Stimulated activated effector memory CD8-positive, alpha-beta T cell treated with anti-CD3 and anti-CD28 coated beads, Interleukin-12 subunit alpha, Interleukin-12 subunit beta, amount 100 ng/mL, for 72 hours (primary cell): ENCODE measurements at places on chromosomes 12 and 14.

DNA sequence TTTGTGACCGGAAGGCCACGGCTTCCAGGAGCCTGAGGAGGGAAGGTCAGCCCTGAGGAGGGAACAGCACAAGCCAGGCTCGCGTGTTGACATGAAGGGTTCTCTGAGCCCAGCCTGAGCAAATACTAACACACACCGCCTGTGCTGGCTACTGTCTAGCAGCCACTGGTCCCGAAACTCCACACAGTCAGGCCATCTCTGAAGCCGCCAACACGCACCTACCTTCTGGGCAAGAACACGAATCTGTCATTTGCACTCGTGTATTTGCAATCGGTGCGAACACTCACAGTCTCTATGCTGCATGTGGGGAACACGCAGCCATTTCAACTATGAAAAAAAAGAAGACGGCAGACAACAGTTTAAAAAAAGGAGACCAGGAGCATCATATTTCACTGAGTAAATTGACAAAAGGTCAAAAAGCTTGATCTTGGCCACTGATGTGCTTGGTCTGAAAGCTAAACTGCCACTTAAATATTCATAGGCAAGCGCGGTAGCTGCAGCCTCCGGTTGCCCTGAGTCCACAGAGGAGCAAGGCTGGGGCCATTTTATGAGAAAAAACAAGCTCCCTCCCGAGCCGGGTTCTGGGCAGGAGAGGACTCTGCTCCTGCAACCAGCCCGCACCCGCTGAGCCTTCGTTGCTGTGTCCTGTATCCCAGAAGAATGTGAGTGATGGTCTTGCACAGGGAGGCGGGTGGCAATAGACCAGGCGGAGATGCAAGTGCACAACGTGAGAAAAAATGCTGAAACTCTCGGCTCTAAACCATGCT is 57.8 kb downstream of the RIMBP2 start:
- no peak for DNase-seq

DNA sequence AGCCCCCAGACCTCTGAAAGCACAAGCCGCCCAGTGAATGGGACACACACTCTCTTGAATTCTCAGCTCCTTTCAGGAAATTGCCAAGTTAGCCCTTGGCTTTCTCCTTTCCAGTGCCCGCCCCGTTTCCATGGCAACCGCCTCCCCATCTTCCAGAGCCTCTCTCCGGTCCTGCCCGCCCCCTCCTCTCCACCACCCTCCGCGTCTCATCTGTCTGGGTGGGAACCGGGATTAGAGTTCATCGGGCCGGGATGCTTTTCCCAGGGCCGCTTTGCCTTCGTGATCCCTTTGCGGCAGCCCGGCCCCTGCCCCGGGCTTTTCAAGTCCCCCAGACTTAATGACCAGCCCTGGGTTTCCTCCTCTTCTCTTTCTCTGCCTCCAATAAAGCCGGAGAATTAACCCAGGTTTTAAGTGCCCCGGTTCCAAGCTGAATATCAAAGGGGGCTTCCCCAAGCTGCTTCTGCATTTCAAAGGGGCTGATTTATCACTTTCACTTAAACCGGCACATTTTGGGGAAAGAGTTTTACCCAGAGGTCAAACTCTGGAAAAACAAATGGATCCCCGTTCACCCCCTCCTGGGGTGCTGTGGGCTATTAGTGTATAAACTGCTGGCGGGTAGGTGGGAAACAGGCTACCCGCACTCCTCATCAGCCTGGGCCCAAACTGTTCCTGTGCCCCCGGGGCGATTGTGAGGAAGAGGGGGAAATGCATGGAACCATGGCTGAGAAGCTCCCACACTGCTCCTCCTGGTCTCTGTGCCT is 101.7 kb downstream of the ZFP36L1 start:
- DNase-seq = no peak

- no peak for DNase-seq
These were observed 876.3 kb upstream of the FOXG1 start for GRCh38 chr14:27890259-27890658.

- no peak for DNase-seq
These were observed 33.9 kb upstream of the VASH1 start for GRCh38 chr14:76727384-76727783.

DNA sequence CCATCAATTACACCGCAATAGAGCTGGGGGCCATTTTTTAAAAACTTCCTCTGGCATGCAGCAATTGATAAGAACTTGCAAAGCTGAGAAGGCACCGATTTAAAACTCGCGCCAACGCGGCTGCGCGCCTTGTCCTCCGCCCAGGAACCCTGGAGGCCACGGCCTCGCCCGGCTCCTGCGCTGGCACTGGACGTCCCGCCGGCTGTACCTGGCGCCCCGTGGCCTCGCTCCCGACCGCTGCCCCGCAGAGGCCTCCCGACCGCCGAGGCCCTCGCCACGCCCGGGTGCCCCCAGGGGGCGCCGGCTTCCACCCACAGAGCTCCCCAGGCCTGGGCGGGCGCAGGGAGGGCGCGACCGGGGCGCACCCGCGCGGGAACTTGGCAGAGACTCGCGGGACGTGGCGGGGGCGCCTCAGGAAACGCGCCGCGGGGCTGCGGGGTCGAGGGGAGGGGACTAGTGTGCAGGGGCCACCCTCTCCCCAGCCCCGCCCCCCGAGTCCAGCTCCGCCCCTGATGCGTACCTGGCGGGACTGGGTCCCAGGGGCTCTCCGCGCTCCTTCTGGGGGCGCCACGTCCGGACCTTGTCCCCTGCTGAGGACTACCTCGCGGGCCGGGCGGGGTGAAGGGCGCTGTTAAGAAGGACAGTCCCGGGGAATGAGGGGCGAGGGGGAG is 65.7 kb downstream of the TNFAIP2 start:
- DNase-seq = no peak

DNA sequence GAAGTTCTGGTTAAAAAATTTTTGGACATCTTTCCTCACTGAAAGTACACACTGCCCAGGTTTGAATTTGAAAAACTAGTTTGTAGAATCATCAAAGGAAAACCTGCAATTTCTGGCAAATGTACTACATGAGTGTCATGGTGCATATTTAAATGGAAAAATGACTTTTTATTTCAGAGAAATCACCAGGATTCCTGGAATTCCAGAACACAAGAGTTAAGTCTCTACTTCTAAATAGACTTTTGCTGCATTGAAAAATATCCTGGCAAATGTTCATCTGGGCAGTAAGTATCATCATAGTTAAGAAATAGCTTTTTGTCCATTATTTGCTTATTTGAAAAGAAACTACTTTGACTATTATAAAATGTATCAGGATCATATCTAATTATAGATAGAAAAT is 275.1 kb downstream of the PRKD1 start:
- DNase-seq = no peak

GRCh38 chr14:102554821-102555819 is 37.3 kb upstream of the RCOR1 start:
- peak; percentile 51 for DNase-seq

DNA sequence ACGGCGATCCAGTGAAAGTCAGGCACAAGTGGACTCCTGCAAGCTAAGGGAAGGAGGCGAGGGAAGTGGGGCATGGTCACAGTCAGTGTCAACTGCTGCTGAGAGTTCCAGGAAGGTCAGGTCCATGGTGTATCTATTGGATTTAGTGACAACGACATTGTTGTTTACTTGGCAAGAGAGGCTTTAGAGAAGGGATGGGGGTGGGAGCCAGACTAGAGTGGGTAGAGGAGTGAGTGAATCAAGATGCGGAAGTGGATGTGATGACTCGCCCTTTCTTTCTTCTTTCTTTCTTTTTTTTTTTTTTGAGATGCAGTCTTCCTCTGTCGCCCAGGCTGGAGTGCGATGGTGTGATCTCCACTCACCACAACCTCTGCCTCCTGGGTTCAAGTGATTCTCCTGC is 12.5 kb downstream of the P2RX7 start:
- no peak for DNase-seq

GRCh38 chr12:69097619-69098368 is 141.6 kb upstream of the CPSF6 start:
- no peak for DNase-seq

GRCh38 chr14:102949062-102949800 is 26.8 kb downstream of the AMN start:
- no peak for DNase-seq

- DNase-seq = no peak
These were observed 441.0 kb downstream of the FUT8 start for GRCh38 chr14:65853407-65853955.

- DNase-seq = no peak
These were observed 190.7 kb upstream of the PPFIA2 start for GRCh38 chr12:81949841-81950308.

GRCh38 chr14:54737132-54737711 is 165.4 kb downstream of the GCH1 start:
- no peak for DNase-seq

- no peak for DNase-seq
These were observed 35.3 kb upstream of the ANKRD9 start for GRCh38 chr14:102544747-102545460.

- no peak for DNase-seq
These were observed 669.0 kb downstream of the BCL11B start for GRCh38 chr14:98602983-98603382.

DNA sequence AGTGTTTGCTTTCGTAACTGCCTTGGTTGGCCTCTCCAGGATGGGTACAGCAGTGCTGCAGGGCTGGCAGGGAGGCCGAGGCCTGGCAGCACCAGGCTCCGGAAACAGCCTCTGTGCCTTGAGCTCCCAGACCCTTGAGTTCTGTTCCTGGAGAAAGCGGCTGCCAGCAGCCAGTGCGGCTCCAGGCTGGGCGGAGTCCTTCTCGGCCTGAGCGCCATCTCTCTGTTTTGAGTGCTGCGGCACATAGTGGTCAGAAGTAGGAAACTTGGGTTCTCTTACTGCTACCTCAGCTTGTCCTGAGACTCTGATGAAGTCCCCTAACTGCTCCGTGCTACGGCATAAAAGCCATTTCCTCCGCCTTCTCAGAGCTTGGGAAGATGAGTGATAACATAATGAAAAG is 65.9 kb downstream of the KCNA1 start:
- no peak for DNase-seq

- DNase-seq = no peak
These were observed 159.2 kb downstream of the MYRFL start for GRCh38 chr12:69984241-69984640.

DNA sequence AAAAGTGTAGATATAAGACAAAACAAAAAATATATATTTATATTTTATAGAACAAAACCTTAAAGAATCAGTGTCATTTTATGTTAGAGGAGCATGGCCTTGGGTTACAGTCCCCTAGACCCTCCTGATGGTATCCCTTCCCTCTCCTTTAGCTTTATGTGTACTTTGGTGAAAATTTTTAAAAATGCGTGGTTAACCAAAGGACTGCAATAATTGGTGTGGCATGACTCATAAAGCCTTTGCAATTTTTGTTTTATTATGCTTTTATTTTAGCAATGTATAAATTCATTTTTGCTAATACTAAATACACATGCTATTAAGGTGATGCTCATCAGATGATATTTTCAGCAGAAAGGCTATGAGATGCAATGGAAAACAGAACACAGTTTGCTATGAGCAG is 264.4 kb downstream of the SYT1 start:
- DNase-seq = no peak

DNA sequence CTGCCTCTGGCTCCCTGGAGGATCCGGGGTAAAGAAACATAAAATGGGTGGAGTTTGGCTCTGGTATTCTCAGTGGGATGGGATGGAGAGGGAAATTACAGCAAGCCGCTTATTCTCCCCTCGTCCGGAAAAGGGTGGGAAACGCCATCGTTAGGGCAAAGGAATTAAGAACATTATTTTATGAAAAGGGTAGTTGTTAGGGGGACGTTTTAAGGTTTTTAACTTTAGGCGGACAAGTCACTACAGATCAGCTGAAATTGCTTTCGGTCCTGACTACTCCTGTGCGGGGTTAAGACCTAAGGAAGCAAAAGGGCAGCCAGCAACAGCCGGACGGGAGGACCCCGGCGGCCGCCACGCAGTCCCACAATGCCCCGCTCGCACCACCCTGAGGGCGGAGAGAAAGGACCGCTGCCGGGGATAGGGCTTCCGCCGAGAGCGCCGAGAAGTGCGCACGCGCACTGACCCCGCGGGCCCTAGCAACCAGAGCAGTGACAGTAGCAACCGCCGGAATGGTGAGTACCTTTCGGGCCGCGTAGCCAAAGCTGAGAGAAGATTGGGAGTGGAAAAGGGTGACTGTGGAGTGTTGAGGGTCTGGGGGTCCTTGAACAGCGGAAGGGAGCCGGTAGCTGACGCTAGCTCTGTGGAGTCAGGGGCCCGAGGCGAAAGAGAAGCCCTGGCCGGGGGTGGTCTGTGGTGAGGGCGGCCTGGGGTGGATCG is at the start of gene DNAL1:
Gene DNAL1, plus strand, starts transcription at position 456 of the 717 bp plus-strand sequence. Its CDS starts 54 bp downstream, at position 510.
- peak; percentile 86 for DNase-seq

GRCh38 chr12:19025582-19025981 is 104.0 kb upstream of the PLEKHA5 start:
- no peak for DNase-seq

DNA sequence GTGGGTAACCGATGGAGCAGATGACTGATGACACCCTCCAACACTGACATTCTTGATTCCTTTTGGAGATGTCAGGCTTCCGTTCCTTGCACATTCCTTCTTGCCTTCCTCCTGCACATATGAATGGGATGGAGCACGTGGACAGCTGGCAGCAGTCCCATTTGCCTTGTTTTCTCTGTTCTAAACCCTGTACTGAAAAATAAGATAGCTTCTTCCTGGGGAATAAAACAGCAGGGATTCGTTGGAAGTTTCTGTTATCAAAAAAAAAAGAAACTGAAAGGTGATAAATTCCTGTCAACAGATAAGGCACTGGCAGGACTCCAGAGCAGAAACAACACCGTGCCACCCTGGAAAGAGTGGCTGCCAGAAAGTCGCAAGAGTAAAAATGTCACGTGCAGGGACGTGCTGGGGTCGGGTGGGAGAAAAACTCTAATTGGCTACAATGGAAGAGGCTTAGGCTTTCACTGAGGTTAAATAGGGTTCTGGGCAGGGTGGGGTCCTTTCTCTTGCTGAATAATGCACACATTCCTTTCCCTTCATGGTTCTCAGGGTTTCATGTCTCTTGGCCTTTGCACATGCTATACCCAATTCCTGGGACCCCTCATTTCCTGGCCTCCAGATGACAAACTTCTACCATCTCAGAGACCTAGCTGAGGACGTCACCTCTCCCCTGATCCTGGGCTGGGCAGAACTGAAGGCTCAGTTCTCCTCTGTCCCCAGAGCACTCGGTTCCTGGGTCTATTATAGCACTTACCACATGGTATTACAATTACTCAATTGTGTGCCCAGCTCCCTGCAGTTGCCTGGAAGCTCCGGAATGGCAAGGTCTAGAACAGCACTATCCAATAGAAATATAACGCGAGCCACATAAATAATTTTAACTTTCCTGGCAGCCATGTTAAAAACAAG is 7.0 kb upstream of the NUAK1 start:
- DNase-seq = no peak

GRCh38 chr14:42391146-42391834 is 784.6 kb downstream of the LRFN5 start:
- no peak for DNase-seq
